ENCODE measurements at places on chromosomes 1 and 21.

- no peak for DNase-seq
Measured at GRCh38 chr1:203153989-203154821, 21.4 kb downstream of the MYBPH start.

- DNase-seq, result peak; percentile 18
Measured at GRCh38 chr21:45819478-45820170, 161.9 kb upstream of the COL6A1 start.

- DNase-seq, result no peak
Measured at GRCh38 chr1:246479061-246479460, 28.0 kb downstream of the SMYD3 start.

GRCh38 chr21:39564200-39564599 lies 48.5 kb upstream of the B3GALT5 start:
- DNase-seq, result no peak

- DNase-seq, result peak; percentile 23
Measured at GRCh38 chr1:44655609-44656008, 18.7 kb downstream of the TMEM53 start.

DNA sequence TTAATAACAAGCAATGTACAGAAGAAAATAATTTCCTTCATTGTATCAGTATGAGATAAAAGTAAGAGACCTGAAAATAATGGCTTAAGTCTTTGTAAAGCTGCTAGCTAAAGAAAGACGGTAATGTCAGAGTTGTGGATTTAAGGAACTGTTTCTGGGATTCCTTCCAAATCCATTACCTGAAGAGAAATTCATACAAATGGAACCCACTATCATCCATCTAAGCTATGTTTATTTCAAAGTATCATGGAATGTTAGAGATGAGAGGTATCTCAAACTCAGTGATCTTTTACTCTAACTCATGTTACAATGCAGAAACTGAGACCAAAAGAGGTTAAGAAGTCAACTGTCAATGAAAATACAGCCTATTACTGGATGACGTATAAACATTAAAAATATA lies 197.7 kb downstream of the DENND1B start:
- DNase-seq, result no peak

DNA sequence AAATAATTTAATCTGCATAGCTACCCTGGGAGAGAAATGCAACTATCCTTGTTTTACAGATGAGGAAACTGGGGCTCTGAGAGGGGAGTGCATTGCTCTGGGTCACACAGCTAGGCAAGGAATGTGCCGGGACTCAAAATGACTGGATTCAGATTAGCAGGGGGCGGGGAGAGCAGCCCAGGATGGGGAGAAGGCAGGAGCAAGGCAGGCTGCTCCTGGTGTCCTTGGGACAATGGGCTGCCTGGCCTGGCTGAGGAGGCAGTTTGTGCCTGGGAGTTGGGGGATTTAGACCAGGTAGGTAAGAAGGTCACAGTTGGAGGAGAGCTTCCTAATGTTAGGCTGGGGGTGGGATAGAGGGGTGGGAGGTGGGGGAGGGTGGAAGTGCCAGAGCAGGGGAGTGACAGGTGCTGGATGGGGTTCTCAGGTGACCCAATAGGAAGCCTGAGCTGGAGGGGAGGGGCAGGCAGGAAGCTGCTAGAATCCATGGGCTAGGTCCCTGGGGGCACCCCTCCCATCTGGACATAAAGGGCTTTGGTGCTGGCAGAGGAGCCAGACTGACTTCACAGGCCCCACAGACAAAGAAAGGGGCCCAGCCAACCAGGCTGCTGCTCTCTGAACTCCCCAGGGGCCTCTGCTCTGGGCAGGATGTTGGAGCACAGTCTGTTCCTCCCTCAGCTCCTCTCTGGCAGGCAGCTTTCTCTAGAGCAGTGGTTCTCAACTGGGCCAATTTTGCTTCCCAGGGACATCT lies 29.0 kb downstream of the TRIM62 start:
- no peak for DNase-seq

DNA sequence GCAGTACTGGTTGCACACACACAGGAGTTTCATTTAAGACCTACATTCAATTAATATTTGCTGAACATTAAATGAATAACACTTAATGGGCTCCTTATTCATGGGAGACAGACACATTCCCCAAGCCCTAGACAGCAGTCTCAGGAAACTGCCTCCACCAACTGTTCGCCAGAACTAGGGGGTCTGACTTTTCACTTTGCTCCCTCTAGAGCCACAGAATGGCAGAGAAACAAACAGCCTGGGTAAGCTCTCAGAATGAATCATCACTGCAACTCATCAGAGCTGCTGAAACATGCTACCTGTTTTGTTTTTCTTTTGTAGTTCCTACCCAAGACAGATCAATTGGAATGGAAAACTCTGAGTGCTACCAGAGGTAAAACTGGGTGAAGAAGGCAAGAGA lies 31.7 kb downstream of the ELK4 start:
- DNase-seq, result no peak

GRCh38 chr1:17877896-17878295 lies 122.8 kb downstream of the ACTL8 start:
- DNase-seq, result no peak

- no peak for DNase-seq
Measured at GRCh38 chr1:24094554-24094953, 17.4 kb downstream of the MYOM3 start.

GRCh38 chr1:10253755-10254154 lies 43.4 kb downstream of the KIF1B start:
- DNase-seq, result no peak

GRCh38 chr1:110255392-110255787 lies 45.3 kb downstream of the KCNC4 start:
- no peak for DNase-seq

- no peak for DNase-seq
Measured at GRCh38 chr1:3687504-3687903, 35.2 kb downstream of the TP73 start.

DNA sequence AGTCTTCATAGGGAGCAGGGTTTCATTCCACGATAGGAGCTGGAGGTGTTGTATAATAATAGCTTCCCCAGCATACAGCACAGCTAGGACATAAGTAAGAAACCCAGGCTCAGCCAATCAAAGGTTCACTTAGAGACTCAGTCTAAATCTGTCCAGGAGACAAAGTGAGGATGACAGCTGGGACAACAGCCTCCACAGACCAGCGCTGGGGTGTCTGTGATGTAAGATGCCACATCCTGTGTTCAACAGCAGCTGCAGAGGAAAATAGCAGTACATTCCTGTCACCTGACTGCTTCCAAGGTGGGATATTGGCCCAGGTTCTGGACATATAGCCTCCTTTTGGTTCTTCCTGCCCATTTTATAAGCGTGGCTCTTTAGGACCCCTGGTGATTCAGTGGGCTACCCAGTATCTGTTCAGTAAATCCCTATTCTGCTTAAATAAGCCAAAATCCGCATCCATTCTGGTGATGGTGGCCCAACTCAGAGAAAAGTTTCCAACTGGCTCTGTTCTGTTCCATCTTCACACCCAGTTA lies 176.8 kb upstream of the SYT6 start:
- no peak for DNase-seq
